ENCODE measurements at places on chromosomes 7 and 10.

DNA sequence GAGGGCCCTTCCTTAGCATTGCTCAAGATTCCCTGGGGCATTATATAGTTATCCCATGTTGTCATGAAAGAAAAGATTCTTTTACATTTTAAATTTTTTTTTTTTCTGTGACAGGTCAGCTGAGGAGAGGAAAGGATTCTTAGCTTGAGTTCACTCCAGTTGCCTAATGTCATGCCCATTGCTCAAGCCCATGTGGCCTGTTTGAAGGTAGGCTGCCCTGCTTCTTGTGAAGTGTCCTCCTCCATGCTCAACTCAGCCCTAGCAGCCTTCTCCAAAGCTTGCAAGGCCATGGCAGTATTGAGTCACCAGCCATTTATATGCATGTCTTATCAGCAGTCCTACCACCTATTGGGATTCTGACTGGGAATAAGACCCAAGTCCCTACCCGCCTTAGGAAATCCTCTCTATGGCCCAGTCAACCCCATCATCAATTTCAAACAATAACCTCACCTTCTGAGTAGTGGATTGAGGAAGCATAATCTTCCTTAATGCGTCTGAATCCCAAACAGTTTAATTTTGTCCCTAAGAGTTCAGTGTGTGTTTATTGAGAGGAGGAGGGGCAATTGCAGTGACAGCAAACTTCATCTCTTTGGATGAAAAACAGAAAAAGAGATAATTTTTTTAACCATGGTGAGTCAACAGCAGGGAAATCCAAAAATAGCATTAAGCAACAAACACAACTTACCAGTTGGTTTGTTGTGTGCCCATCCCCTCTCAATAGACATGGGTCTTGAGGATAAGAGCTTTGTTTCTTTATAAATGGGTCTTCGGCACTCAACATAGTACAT lies 38.6 kb upstream of the WASL start:
- no peaks in the 10 kb centered on the region for H3K27me3 ChIP-seq
- no peak overlapping the region for H3K27ac ChIP-seq
- no peak for ATAC-seq

DNA sequence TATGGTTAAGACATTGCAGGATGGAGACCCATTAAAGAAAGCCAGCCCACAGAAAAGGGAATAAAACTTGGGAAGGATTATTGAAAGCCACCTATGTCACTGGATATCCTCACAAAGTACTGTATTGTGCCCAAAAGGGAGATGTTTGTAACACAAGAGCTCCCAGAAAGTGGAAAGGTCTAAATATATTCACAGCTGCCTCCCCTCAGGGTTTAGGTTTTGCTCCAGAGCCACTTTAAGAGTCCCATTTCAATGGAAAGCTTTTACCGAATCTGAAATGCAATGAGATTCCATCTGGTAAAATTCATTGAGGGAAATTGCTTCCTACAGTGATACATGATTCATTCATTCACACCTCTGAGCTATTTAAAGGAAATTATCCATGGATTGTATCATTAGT lies 176.4 kb downstream of the XPNPEP1 start:
- ATAC-seq = no peak
- no peaks in the 10 kb centered on the region for H3K4me1 ChIP-seq
- H3K27me3 ChIP-seq = no peaks in the 10 kb centered on the region
- no peak overlapping the region for H3K4me3 ChIP-seq
- no peaks in the 10 kb centered on the region for H3K36me3 ChIP-seq

GRCh38 chr7:15424468-15424867 lies 137.3 kb downstream of the AGMO start:
- H3K4me3 ChIP-seq = no peak overlapping the region
- no peak overlapping the region for H3K27ac ChIP-seq
- H3K27me3 ChIP-seq = no peaks in the 10 kb centered on the region
- H3K36me3 ChIP-seq = no peaks in the 10 kb centered on the region
- no peaks in the 10 kb centered on the region for H3K4me1 ChIP-seq

GRCh38 chr10:32139223-32140073 lies 83.2 kb upstream of the KIF5B start:
- ATAC-seq = peak; percentile 12
- H3K27ac ChIP-seq = no peak overlapping the region
- no peaks in the 10 kb centered on the region for H3K27me3 ChIP-seq
- no peaks in the 10 kb centered on the region for H3K36me3 ChIP-seq

- no peak overlapping the region for H3K27ac ChIP-seq
- H3K4me1 ChIP-seq = no peaks in the 10 kb centered on the region
- ATAC-seq = no peak
- peaks cover 34% of the 10 kb centered on the region for H3K27me3 ChIP-seq
These were observed 83.7 kb downstream of the DIP2C start for GRCh38 chr10:605632-606325.

GRCh38 chr10:75408911-75409885 lies 7.6 kb upstream of the ZNF503 start:
- H3K36me3 ChIP-seq = peaks cover 5% of the 10 kb centered on the region
- H3K4me1 ChIP-seq = peaks cover 13% of the 10 kb centered on the region
- peaks cover 82% of the 10 kb centered on the region for H3K27me3 ChIP-seq
- H3K27ac ChIP-seq = no peak overlapping the region
- peak overlapping the region; percentile 72 for H3K4me3 ChIP-seq

DNA sequence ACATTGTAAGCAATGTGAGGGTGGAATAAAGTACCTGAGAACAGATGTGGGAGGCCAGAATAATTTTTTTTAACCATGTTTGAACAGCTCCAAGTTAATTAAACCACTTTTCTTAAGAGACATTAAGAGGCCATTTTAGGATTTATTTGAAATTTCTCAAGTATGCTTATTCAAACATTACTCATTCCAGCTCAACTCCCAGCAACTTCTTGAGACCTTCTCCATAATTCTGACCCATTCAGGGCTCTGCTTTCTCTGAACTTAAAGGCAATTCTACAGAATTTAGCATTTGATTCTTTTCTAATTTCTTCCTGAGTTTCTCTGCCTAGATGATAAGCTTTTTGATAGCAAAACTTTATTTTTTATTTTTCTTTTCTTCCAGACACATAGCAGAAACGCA lies 314.5 kb downstream of the CAMK1D start:
- peaks cover 12% of the 10 kb centered on the region for H3K4me1 ChIP-seq
- H3K27me3 ChIP-seq = no peaks in the 10 kb centered on the region
- no peak overlapping the region for H3K27ac ChIP-seq
- ATAC-seq = no peak
- H3K36me3 ChIP-seq = peaks cover 31% of the 10 kb centered on the region

GRCh38 chr7:31602041-31602625 lies 84.9 kb upstream of the PPP1R17 start:
- no peaks in the 10 kb centered on the region for H3K4me1 ChIP-seq
- ATAC-seq = no peak
- H3K27me3 ChIP-seq = no peaks in the 10 kb centered on the region

DNA sequence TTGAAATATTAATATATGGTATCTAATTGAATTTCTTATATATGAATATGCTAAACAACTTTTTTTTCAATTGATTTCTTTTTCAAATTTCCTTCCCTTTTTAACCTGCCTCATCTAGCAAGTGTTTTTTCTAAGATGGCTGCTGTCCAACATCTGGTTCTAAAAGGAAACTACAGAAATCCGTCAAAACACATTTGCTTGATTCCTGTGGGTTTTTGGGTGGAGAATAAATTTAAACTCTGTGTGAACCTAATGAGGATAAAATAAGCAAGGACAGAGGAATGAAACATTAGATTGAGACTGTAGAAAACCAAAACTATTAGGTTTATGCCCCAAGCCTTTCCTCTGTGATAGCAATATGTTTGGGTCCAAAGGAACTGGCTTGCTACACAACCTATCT lies 75.5 kb upstream of the STARD3NL start:
- peaks cover 26% of the 10 kb centered on the region for H3K27me3 ChIP-seq
- no peaks in the 10 kb centered on the region for H3K4me1 ChIP-seq
- no peak overlapping the region for H3K4me3 ChIP-seq
- no peak overlapping the region for H3K27ac ChIP-seq

- ATAC-seq = peak; percentile 89
- peak overlapping the region; percentile 97 for H3K27ac ChIP-seq
- H3K4me1 ChIP-seq = peaks cover 90% of the 10 kb centered on the region
These were observed 8.1 kb downstream of the STK17A start for GRCh38 chr7:43590862-43591557.

GRCh38 chr7:157462419-157462771 lies 125.6 kb downstream of the DNAJB6 start:
- ATAC-seq = no peak
- H3K4me3 ChIP-seq = no peak overlapping the region
- no peaks in the 10 kb centered on the region for H3K4me1 ChIP-seq
- no peaks in the 10 kb centered on the region for H3K36me3 ChIP-seq
- H3K27ac ChIP-seq = no peak overlapping the region
